ENCODE measurements at places on chromosomes 3 and 15.

- DNase-seq = no peak
These were observed 57.7 kb downstream of the PRTG start for GRCh38 chr15:55685286-55685685.

DNA sequence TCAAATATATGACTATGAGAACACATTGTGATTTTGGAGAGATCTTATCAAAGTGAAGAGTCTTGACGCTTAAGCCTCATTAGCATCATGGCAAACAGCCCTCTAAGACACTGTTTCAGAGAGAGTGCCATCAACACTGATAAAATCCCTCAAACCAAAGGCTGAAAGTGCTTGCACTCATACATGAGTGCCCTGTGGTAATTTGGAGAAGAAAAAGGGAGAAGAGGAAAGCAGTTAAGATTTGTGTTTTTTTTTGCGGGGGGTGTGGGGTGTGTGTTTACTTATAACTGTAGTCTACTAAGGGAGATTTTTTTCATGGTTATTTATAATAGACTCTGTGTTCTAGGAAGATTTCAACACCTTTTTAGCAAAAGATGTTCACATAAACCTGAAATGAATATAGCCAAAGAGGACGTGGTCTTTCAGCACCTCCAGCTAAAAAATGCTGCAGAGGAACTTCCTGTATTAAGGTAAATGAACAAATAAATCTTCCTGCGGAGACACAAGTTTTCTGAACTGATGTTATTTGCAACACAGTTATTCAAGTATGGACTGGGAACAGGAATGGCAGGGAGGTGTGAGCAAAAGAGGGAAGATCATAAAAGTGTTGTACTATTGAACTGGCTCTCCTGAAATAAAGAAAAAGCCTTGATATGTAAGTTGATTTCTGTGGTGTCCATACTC, 81.9 kb upstream of the TGFBR2 start:
- no peak for DNase-seq

GRCh38 chr3:69751074-69751476, 11.8 kb downstream of the MITF start:
- no peak for DNase-seq

DNA sequence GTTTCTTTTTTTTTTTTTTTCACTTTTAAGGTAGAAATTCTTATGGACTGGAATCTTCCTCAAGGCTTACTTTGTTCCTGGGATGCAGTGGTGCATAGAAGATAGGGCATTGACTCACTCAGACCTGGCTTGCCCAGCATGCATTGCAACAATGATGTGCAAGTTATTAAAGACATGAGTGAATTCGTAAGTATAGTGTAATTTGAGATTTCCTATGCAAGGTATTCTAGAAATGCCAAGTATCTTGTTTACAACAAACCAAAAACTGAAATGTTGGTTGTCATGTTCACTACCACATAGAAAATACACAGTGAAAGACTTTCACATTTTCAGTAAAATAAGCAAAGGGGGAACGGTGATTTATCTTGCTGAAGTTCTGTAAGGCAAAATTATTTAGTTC, 56.5 kb upstream of the FNDC3B start:
- DNase-seq = no peak

DNA sequence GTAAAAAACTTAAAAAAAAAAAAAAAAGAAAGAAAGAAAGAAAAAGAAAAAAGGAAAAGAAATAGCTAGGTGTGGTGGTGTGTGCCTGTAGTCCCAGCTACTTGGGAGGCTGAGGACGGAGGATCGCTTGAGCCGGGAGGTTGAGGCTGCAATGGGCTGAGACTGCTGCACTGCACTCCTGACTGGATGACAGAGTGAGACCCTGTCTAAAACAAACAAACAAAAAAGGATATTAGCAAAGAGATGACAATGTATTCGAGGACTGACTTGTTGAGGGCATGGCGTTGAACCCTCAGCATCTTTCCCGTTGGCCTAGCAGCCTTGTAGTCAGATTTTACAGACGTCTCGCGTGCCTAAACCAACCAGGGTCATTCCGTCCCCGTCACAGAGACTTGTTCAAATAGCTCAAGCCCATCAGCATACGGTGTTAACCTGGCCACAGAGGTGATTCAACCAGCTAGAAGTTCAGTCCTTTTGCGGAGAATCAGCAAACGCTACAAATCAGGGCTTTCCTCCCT, 528 bp upstream of the NIT2 start:
- DNase-seq = no peak

- no peak for DNase-seq
These were observed 203.7 kb upstream of the ICE2 start for GRCh38 chr15:60682615-60683014.

DNA sequence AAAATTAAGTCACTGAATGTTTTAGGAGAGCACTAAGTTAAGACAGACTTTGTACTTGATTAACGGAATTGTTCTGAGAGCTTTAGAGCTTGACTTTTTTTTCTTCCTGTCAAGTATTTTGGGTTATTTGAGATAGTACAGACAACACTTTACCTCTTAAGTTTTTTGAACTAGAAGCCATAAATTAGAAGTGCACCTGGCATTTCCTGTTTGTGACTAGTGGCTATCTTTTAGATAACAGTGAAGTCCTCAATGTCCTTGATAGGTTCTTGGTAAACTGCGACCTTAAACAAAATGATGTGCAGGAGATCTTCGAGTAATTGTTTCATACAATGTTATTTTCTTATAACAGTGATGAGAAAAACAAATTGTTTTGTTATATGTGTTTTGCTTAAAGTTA, 213.9 kb downstream of the TP63 start:
- no peak for DNase-seq

DNA sequence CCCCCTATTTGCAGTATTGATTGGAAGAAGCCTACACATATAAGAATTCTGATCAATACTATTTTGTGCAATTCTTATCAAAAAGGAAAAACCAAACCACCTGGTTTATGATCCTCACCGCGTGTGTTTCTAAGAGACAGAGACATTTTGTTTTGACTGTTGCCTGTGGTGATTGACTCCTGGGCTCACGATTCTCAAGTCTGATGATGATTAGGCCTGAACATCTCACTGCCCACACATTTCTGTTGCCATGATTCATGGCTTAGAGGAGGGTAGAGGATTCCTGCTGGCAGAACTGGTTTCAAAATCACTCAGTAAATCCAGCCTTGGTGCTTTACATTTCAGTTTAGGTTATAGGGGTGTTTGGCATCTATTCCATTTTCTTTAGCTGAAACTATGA, 88.3 kb upstream of the UBE3A start:
- DNase-seq = no peak

- DNase-seq = no peak
These were observed 16.9 kb upstream of the IGSF10 start for GRCh38 chr3:151477591-151478334.

- DNase-seq = no peak
These were observed 81.7 kb downstream of the PRICKLE2 start for GRCh38 chr3:64143409-64144130.

DNA sequence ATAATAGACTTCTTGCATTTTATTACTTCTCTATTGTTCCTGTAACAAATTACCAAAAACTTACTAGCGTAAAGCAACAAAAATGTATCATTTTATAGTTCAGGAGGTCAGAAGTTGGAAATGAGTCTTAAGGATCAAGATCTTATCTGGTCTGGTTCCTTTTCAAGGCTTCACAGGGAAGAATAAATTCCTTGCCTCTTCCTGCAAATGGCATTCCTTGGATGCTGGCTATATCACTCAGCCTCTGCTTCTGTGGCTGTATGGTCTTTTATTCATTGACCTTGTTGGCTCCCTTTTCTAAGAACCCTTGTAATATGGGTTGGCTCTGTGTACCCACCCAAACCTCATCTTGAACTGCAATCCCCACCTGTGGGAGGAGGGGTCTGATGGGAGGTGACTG, 478.4 kb upstream of the THBS1 start:
- no peak for DNase-seq

GRCh38 chr15:68734352-68734751, 86.3 kb downstream of the ANP32A start:
- DNase-seq = no peak

DNA sequence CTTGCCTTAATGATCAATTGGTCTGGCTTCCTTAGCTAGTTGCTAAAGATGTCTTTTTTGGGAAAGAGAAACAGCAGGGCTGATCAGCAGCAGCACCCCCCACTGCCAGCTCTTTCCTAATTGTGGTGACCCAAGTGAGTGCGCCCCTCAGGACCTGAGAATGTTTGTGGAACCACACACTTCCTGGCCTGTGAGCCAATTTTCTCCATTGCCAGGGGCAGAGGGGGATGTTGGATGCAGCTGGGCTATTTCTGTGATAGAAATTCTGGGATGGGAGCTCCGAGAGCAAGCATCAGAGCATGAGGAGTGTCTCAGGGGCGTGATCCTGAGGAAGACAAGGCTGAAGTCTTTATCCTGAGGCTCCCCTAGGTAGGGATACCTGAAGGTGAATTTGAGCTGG, 66.6 kb downstream of the CLDN11 start:
- DNase-seq = no peak

DNA sequence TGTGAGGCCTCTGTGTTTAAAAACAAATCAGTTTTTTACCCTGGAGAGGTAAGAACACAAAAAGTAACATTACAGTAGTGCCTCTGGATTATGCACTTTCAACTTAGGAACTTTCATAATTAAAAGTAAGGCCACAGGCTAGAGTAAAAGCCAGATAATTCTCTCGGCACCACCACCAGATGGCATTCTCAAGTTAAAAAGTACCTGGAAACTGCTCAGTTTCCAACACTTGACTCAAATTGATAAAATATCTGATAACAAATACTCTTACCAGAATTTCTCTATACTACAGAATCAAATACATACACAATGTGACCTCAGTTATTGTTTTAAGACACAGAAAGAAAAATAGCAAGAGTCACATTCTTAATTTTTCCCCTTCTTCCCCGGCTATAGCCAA, 19.9 kb downstream of the SPICE1 start:
- DNase-seq = no peak

GRCh38 chr3:149812165-149812605, 830 bp upstream of the RNF13 start:
- no peak for DNase-seq

DNA sequence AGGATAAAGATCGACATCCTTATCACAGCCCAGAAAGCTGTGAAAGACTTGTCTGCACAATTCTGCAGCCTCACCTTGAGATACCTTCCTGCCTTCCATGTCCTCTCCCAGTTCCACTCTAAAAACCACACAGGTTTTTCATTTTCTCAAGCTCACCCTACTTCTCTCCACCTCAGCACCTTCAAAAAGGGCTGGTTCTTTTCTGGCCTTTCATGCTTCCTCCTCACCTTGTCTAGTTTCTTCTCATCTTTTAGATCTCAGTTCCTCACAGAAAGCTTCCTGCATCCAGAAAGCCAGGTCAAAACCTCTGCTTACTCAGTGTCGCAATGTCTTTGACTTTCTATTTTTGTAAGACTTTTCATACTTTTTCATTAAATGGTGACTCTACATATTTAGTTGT, 140.2 kb upstream of the STT3B start:
- DNase-seq = no peak

GRCh38 chr3:148101061-148101460, 596.6 kb upstream of the AGTR1 start:
- no peak for DNase-seq

DNA sequence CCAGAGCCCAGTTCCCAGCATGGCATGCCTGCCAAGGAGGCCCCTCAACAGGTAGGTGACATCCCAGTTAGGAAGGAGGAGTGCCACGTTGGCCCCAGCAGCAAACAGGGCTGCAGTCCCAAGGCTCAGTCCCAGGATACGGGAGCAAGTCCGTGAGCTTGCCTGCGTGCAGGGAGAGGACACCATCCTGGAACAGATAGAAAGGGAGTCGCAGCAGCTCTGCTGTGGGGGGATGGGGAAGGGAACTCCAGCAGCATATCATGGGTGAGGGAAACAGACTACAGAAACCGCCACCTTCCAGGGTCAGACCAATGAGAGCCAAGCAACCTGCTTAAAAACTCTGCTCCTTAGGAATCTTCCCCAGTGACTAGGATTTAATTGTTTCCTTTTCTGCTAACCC, 9.4 kb upstream of the DYNLT2B start:
- DNase-seq = no peak

- DNase-seq = peak; percentile 45
These were observed 42.5 kb downstream of the CHCHD6 start for GRCh38 chr3:126746395-126747177.

DNA sequence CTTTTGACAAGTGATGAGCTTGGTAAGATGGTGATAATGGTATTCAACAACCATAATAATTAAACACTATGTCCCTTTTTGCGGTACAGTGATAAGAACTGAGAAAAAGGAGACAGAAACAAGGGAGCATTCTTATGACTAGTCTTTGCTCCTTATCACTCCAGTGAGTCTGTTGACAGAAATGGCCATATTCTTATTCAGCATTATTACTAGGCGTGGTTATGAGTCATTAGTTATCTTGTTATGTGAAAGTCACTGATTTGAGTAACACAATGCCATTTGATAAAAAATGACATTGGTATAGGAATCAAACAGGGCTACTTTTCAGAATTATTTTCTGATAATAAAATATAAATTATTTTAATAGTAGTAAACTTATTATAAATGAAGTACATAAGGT, 193.5 kb downstream of the C3orf38 start:
- DNase-seq = no peak

GRCh38 chr3:124824286-124824915, 62.8 kb downstream of the ITGB5 start:
- DNase-seq = no peak

DNA sequence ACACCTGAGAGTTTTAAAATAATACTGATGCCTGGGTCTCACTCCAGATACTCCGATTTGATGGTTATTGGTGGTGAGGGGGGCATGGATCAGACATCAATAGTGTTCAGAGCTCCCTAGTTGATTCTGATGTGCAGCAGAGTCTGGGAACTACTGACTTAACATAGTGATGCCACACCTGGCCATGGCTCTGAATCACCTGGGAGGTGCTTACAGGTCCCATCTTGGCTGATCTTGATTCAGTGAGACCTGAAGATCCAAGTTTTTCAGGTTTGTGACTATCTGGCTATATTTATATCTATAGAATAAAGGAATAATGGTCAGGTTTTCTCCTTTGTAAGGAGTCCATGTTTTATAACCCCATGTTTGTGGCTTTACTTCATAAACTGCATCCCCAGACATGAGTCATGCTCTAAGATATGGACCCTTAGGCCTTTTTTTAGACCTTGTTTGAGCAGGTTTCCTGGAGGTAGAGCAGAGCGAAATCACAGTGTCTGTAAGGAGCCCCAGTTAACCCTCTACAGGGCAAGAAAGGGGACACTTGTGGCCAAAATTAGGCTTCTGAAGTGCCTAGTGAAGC, 101.4 kb downstream of the LARS2 start:
- no peak for DNase-seq

DNA sequence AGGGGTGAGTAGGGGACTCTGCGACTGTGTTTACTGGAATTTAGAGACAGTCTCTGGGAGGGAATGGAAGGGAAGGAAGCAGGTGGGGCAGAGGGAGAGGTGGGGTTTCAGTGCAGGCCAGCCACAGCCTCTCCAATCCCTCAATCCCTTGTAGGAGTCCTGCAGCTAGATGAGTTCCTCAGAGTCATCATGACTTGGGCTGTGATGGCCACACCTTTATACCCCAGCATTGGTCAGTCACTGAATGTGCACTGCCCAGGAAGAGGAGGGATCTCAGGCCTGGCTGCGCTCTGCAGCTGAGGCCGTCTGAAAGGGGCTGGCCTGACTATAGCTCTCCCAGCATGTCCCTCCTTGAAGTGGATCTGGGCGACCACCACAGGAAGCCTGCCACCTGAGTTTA, 67.3 kb upstream of the GLCE start:
- DNase-seq = no peak

Measured in NCI-H2107 (cell line).